ENCODE measurements at places on chromosomes 5 and 9.

DNA sequence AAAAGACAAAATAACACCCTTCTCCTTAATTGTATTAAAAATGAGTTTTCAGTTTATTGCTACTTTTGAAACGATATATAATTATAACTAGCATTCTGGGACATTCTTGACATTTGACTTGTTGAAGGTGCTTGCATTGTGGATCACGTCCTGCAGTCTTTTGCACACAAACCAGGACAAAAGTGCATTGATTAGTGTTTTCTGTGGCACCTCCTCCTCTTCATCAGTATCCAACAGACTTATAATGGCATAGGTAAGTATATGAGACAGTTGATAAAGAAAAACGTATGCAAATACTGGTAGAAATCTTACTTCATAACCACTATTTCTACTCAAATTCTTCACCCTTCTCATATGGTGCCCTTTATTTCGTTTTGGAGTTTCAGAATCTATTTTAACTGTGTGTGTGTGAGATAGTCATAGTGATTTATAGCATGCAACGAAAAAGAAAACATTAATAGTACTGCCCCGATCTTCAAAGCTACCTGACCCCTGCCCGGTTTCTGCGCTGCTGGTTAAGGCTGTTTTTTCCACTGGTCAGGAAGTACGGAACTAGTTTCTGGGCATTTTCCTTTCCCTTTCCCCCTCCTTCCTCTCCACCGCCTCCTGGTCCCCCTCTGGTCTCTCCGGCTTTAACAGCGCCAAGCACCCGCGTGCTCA lies 639 bp upstream of the RASA1 start:
- no peak for DNase-seq

GRCh38 chr5:56323505-56323904 lies 90.4 kb upstream of the ANKRD55 start:
- DNase-seq = peak; percentile 79

DNA sequence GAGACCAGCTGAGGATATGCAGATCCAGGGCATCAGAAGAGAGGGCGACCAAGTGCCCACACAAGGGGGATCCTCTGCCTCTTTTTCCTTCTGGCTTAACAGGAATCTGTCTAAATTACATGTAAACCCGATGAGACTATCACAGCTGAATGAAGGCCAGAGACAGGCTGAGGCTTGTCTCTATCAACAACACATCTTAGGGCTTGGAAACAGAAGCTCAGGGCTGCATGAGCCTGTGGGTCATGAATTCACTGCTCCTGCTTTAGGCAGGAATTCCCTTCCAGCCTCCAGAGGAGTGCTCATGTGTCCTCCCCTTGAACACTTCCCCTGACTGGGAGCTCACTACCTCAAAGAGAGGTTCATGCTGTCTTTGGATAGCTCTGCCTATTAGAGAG lies 106.1 kb upstream of the PHYKPL start:
- DNase-seq = no peak

- no peak for DNase-seq
These were observed 161.3 kb downstream of the DRD1 start for GRCh38 chr5:175282611-175283225.

GRCh38 chr9:90580576-90580975 lies 62.0 kb downstream of the DIRAS2 start:
- no peak for DNase-seq

GRCh38 chr9:69223605-69224004 lies 49.5 kb downstream of the TJP2 start:
- peak; percentile 65 for DNase-seq

- no peak for DNase-seq
These were observed 14.4 kb upstream of the CEP78 start for GRCh38 chr9:78221425-78221824.

DNA sequence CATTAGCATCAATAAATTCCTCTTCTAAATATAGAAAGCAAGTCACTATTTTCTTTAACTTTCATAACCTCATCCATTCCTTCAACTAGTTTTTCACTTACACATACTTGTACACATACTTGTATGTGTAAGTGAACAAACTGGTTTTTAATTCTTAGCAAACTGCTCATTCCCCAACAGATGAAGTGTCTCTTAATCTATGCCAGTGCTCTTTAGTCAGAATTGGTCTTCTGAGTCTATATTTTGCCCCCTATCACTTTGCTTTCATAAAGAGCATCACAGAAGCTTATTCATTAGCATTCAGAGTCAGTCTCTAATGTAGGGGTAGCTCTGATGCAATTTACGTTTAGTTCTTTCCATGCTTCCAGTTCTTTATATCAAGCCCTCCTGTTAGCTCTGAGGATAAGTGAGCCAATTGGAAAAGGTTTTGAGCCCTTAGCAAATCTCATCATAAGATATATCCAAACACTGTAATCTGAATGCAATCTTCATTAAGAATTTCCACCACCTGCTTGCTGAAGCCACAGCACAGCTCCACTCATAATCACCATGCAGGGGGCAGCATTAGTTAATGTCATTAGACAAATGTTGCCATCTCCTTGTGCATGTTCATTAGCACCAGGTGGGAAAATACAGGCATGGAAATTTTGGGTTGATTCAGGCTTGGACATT lies 178.5 kb upstream of the SLC24A2 start:
- DNase-seq = no peak

- no peak for DNase-seq
These were observed 995.7 kb downstream of the CDH18 start for GRCh38 chr5:18992264-18992663.

GRCh38 chr9:93954434-93955061 lies 607 bp downstream of the BARX1 start:
- no peak for DNase-seq

GRCh38 chr5:10360686-10361085 lies 7.2 kb downstream of the MARCHF6 start:
- no peak for DNase-seq

DNA sequence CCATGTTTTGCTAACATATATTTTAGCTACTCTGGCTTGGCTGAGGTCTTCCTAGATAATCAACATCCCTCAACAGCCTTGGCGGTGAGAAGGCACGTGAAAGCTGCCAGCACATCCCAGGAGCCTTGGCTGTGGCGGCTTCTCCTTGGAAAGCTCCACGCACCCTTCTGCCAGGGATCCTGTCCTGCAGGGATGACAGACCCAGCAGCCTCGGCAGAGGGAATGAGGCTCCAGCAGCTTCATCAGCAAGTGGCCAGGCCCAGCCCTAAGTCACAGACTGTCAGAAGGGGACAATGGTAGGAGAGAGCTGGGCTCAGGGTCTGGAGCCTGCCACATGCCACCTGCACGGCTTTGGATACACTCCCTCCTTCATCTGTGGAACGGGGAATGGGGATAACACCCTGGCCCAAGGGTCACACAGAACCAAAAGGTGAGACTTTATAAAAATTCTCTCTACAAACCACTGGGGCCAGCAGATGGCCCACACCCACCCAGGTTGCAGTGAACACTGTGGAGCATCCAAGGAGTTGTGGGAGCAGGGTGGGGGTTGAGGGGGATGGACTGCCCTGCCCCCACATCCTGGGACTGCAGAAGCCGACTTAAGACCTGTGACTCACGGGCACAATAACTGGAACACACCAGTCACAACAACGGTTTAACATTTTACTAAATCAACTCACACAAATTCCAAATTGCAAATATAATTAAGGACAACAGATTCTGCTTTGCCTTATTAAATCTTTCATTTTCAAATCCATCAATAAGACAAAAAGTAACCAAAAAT lies 65.1 kb downstream of the MACROH2A1 start:
- no peak for DNase-seq

DNA sequence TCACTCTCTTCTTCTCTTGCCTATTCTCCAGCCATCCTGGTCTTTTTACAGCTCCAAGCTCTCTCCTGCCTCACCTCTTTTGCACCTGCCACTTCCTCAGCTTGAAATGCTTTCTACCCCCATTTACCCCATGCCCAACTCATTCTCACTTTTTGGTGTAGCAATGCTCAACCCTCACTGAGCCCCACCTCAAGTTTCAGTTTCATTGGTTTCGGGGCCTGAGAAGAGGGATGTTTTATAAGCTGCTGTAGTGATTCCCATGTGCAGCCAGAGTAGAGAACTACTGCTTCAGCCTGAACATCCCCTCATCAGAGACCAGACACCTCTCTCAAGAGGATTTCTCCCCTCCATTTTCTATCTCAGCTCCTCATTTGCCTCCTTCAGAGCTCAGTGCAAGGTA lies 45.2 kb upstream of the FYB1 start:
- DNase-seq = no peak

- no peak for DNase-seq
These were observed 10.7 kb upstream of the LURAP1L start for GRCh38 chr9:12764150-12764549.

DNA sequence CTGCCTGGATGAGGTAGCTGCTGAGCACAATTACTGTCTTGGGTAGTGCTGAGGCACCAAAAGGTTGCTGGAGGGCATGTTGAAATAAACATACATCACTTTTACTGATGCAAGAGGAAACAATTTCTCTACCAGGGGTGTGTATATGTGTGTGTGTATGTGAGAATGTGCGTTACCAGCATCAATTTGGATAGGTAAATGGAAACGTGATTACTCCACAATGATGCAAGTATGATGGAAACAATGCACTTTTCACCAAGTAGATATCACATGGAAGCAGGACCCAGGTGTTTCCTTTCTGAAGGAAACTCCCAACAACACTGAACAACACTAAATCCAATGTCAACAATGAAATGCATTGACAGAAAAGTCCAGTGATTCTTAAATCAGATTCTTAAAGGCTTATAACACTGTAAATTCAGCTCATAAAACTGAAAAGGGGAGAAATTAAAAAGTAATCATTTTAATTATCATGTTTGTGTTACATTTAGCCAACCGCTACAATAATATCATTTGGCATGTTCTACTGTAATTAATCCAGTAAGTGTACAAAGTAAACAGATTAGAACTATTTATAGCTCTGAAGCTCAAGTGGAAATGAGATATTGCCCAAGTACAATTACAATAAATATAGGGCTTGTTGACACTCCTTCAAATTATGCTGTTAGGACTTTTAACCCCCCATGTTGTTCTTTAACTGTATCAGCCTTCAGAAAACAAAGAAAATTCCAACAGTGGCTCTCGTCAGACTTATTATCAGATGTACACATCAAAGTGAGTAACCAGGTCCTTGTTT lies 25.3 kb downstream of the YIPF5 start:
- DNase-seq = no peak

DNA sequence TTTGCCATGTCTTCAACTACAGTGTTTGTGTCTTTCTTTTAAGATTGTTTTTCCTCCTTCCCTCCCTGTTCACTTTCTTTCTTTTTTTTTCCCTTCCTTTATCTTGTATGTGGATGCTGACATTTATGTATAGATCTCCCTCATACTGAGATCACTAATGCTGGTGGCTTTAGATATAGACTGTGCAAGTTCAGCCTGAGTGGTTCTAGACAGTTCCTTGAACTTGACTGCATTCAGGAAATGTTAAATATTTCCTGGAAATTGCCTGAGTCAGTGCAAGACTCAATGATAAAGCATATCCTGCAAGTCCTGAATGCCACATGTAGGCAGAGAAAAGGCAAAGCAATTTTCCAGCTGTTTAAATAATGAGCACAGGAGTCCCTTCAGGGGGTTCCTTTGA lies 182.5 kb upstream of the NR3C1 start:
- DNase-seq = no peak

- no peak for DNase-seq
These were observed 466.2 kb downstream of the ENC1 start for GRCh38 chr5:74174366-74174765.

- DNase-seq = no peak
These were observed 342.6 kb upstream of the CCNH start for GRCh38 chr5:87755360-87755759.
